ENCODE measurements at places on chromosomes 7 and 10.

DNA sequence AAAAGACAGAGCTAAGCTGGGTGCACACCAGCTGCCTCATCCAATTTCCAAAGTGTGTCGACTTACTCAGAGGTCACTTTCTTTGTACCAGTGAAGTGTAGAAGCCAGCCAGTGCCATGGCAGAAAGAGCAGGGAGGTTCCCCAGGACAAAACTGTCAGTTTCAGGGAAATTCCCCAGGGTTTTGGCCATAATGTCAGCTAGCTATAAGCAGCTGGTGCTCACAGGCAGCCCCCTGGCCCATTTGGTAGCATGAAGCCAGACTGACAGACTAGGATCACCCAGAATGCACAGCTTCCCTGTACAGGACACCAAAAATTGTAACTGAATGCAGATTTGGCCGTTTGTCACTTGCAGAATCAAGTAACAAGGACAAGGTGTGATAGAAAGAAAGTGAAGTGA is 28.6 kb downstream of the MRPL32 start:
- DNase-seq: no peak

DNA sequence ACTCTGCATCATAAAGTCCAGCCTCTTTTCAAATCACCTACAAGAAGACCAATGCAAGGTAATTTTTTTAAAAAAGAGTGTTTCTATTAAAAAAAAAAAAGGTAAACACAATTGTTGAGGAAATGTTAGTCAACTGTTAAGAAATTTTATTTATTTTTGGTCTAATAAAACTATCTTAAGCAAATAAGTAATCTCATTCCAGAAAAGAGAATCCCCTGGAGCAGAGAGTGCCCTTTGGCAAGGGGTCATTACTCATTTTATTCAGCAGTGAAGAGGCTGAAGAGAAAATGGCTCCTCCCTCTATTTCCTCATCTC is 63.4 kb upstream of the GSDME start:
- DNase-seq: no peak

DNA sequence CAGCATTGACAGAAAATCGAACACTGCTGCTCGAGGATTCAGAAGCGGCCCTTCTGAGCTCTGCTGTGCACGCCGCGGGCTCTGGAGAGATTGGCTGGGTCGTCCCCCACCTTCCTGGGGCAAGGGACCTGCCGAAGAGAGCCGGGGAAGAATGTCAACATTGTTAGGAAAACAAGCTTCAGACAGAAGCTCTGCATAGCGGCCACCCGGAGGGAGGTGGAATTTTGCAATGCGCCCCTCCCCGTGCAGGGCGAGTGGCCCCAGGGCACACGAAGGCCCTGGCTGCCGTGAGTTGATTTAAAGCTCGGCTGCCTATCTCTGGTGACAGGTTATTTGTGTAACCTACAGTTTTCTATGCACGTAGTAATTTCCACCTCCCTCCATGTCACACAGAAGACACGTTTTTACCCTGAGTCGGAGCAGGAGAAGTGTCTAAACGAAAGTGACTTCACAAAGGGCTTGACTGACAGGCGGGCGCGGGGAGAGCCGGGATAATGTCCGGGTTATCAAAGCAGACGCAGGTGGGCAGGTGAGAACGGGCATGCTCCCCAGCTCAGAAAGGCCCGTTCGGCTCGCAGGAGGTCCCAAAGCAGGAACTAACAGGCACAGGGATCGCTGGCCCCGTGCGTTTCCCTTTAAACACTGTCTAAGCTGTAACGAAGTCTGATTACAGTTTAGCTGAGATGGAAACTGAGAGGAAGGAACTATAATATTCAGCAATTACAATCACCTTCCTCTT is 84.6 kb downstream of the PDGFA start:
- no peak for DNase-seq

DNA sequence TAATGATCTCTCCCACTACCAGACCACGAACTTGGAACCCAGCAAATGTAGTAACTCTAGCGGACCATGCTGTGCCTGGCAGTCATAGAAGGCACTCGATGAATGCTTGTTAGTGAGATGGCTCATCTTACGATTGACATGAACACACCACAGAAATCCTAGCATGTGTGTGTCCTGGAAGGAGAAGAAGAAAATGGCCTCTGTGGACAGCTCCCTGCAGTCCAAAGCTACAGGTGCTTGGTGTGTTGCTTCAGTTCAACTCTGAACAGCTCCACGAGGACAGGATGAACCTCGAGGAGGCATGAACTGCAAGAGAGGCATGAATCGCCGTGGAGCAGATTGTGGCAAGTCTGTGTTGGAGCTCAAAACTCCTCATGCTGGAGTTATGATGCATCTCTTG is 93.5 kb downstream of the KLF6 start:
- DNase-seq: no peak

DNA sequence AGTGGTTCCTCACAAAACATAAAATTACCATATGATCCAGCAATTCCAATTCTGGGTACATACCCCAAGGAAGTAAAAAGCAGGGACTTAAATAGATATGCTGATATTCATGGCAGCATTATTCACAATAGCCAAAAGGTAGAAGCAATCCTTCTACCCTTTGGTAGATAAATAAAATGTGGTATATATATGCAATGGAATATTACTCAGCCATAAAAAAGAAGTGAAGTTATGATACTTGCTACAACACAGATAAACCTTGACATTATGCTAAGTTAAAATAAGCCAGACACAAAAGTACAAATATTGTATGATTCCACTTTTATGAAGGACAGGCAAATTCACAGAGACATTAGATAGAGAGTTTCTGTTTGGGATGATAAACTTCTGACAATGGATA is 13.3 kb downstream of the JMJD1C start:
- DNase-seq: no peak

DNA sequence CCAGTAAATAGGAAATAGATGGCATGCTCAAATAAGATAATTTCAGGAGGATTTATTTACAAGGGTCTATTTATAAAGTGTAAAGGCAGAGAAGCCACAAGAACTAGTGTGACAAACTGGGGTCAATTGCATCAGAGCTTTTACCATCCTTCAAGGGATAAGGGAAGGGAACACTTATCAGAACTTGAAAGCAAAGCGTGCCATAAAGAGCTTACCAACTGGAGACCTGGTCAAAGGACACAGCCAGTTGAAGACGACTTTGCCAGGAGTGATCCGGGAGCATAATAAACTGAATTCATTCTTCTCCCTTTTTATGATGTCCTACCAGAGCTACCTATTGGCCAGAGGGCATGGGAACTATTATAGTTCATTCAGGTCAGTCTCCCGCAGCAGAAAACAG is 3.2 kb upstream of the PPP1R3A start:
- no peak for DNase-seq

GRCh38 chr10:17046989-17047388 is 82.6 kb downstream of the CUBN start:
- no peak for DNase-seq

DNA sequence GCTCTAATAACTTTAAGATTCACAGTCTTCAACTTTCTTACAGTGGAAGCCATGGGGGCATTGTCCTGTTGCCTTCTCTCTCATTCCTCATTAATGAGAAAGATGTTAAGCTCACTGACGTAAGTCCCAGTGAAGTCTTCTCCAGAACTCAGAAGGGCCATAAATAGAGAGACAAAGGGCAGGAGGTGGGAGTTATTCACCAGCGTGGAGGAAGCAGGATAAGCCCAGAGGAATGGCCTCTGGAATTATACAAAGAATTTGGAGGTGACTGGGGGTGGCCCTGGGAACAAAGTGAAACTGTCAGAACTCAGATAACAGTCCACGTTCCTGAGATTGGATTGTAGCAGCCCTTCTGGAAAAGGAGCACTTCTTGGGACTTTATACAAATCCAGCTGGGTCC is 52.4 kb downstream of the SORBS1 start:
- DNase-seq: no peak

DNA sequence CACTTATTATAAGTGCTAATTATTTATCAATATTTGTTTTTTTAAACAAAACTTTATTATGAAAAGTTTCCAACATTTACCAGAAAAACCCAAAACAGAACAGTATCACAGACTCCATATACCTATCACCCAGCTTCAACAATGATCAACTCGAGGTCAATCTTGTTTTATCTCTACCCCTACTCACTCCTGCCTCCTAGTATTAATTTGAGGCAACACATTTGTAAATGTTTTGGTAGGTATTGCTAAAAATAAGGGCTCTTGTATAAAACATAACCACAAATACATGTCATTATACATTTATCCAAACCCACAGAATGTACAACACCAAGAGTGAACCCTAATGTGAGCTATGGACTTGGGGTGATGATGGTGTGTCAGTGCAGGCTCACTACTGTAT is 15.9 kb upstream of the CDH23 start:
- DNase-seq: no peak

- no peak for DNase-seq
Measured at GRCh38 chr7:150406312-150406566, 27.1 kb downstream of the ZNF775 start.

GRCh38 chr7:25789701-25790640 is 362.0 kb upstream of the NFE2L3 start:
- no peak for DNase-seq

DNA sequence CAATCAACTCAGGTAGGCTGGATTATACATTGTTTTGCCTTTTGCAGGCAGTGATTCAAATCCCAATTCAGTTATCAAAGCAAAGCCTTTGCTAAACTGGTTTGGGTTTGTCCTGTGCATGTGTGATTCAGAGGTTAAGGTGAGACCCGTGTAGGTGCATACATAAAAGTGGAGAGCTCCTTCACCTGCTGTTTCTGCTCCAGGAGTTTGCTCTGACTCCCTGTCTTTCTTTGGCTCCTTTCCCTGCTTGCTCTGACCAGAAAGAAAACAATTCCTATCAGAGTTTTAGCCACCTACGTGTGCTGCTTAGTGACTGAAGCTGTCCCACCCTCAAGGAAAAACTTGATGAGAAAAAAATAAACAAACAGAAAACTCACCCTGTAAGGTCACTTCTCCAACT is 101.1 kb downstream of the TPST1 start:
- DNase-seq: no peak

DNA sequence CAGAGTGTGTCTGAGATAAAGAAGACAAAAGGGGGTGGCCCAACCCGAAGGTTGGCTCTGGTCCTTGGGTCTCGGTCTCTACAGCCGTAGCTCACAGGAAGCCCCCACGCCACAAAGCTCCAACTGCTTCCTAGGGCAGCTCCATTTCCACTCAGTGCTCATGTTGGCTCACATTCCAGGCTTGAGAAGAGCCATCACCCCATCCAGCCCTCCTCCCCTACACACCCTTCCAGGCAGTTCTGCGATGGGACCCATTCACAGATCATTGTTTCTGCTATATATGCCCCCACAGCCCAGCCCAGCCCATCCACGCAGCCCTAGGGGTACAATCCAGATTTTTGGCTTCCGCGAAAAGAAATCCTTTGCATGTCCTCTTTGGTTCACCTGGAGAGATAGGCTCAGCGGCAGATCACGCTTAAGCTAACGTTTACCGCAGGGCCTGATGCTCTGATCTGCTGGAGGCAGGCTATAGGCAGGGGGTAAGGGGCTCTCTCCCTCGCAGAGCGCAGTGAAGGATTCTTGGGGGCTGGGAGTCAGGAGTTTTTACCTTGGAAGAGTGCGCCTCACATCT is 6.2 kb upstream of the HOXA11 start:
- DNase-seq: no peak

- DNase-seq: no peak
Measured at GRCh38 chr7:155798673-155799439, 13.4 kb downstream of the SHH start.

GRCh38 chr7:115015619-115016018 is 93.7 kb downstream of the MDFIC start:
- no peak for DNase-seq

DNA sequence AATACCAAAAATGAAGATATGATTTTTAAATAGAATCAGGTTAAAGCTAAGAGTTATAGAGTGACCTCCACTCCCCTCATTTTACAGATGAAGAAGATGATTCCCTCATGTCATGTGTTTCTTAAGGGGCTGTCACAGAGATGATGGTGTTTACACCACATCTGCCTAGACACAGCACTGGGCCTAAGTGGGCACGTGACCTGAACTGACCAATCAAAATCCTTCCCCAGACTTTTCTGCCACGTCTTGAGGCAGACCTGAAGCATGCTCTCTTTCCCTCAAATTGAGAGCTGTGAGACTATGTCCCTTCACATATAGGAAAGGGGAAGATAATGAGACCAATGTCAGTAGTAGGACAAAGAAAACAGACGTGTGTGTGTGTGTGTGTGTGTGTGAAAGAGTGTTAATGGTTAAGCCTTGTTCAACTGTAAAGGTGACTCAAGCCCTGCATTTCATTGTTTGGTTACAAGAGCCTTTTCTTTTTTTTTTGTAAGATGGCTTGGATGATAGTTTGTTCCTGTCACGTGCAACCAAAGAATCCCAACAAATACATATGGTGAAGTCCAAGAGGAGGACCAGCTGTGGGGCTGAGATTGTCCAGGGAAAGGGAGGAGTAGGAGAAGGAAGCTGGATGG is 172.8 kb upstream of the AOAH start:
- DNase-seq: no peak

DNA sequence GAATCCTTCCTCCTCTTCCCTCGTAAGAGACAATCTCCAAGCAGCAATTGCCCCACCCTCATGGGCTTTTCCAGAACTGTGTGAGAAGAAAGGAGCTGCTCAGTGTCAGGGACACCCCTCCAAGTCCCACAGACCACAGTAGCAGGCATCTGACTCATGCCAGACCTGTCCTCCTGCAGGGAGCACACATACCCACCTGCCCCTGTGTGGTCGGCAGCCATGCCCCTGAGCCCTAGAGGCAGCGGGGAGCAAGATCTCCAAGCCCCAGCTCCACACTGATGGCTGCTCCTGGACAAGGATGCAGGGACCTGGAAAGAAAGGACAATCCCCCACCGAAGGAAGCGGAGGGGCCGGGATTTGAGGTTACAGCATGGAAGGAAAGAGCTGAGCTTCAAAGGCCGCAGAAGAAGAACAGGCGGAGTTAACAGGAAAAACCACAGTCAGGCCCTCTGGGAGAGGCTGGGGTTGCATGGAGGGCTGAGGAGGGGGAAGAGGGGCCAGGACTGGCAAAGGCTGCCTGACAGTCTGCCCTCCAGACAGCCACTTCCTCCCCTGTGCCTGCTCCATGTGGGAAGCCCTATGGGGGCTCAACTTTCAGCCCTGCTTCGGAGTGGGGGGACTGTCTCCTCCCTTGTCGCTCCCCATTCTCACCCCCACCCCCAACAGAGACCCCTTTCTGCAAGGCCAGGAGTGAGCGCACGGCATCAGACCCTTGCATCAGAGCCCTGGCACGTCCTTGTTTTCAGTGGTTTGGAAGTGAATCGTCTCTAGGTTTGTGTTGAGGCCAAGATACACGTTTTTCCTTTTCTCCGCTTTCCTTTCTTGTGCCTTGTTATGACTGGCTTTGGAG is 46.8 kb downstream of the ASB13 start:
- DNase-seq: no peak

GRCh38 chr10:125084191-125084613 is 76.2 kb downstream of the CTBP2 start:
- DNase-seq: no peak
